Caco-2 (cell line): ENCODE measurements at places on chromosomes 2 and 18.
A peak's percentile ranks its signal among the peaks of the same experiment; 100 is the strongest.

DNA sequence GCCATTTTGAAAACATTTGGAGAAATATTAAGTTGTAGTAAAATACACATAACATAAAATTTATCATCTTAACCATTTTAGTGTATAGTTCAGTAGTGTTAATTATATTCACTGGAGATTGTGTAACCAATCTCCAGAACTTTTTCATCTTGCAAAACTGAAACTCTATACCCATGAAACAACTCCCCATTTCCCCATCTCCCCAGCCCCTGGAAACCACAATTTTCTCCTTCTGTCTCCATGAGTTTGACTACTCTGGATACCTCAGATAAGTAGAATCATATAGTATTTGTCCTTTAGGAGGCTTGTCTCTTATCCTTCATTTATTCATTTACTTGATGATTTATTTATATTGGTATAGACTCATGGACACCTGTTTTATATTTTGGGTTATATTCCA is 392.9 kb downstream of the SETBP1 start:
- no peak overlapping the region for H3K27ac ChIP-seq
- H3K27me3 ChIP-seq, result no peaks in the 10 kb centered on the region
- no peak for DNase-seq
- no peaks in the 10 kb centered on the region for H3K36me3 ChIP-seq
- H3K4me1 ChIP-seq, result no peaks in the 10 kb centered on the region

GRCh38 chr2:232525791-232526371 is at the start of gene CHRND:
Gene CHRND (plus strand): TSS chr2:232526160. CDS start chr2:232526216, 56 bp downstream.
- no peak within 1 kb of the TSS for H3K4me3 ChIP-seq
- H3K4me1 ChIP-seq, result no peaks in the 10 kb centered on the region
- H3K36me3 ChIP-seq, result no peaks in the 10 kb centered on the region
- no peaks in the 10 kb centered on the region for H3K27me3 ChIP-seq
- no peak for DNase-seq

- H3K4me1 ChIP-seq, result no peaks in the 10 kb centered on the region
- H3K36me3 ChIP-seq, result no peaks in the 10 kb centered on the region
- no peak overlapping the region for H3K4me3 ChIP-seq
- no peaks in the 10 kb centered on the region for H3K27me3 ChIP-seq
- no peak for DNase-seq
Measured at GRCh38 chr2:237503201-237503600, 16.1 kb downstream of the MLPH start.

DNA sequence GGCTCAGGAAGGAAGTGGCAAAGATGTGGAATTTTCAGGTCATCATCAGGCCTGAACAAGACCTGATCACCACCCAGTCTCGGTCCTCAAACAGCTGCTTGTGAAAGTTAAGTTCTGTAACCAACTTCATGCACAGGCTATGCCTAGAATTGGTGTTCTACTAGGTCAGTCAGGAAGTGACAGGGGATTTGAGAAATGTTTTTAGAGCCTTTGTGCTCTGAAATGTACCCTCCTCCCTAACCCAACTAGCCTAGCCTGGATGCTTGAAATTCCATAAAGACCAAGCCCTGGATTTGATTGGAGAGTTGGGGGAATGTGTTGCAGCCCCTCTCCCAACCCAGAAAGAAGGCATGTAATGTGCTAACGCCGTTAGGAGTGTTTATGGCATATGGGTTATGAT is 63.3 kb downstream of the TGOLN2 start:
- H3K4me3 ChIP-seq, result no peak overlapping the region
- DNase-seq, result peak; percentile 65
- H3K27ac ChIP-seq, result peak overlapping the region; percentile 96
- no peaks in the 10 kb centered on the region for H3K36me3 ChIP-seq
- H3K4me1 ChIP-seq, result peaks cover 62% of the 10 kb centered on the region
- H3K27me3 ChIP-seq, result no peaks in the 10 kb centered on the region

- H3K27me3 ChIP-seq, result no peaks in the 10 kb centered on the region
- no peaks in the 10 kb centered on the region for H3K36me3 ChIP-seq
- no peak overlapping the region for H3K27ac ChIP-seq
- peak; percentile 63 for DNase-seq
Measured at GRCh38 chr2:181660181-181660580, 3.3 kb upstream of the CERKL start.

GRCh38 chr18:45066886-45067285 is 386.2 kb downstream of the SETBP1 start:
- DNase-seq, result no peak
- H3K27ac ChIP-seq, result no peak overlapping the region
- no peaks in the 10 kb centered on the region for H3K36me3 ChIP-seq
- no peaks in the 10 kb centered on the region for H3K27me3 ChIP-seq
- H3K4me1 ChIP-seq, result no peaks in the 10 kb centered on the region

DNA sequence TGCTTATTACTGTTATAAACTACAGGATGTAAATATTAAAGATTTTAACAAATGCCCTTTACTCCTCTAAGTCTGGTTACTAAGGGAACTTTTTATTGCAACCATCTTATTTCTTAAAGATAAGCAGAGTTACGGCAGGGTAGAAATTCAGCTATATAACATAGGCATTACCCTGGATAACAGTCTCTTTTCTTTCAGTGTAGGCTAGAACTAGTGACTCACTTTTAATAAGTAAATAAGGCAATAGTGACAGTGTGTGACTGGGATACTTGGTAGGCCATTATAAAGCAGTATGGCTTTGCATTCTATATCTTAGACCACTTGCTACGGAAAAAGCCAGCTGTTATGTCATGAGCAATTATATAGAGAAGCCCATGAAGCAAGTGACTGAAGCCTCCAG is 1041.0 kb upstream of the NRXN1 start:
- H3K27me3 ChIP-seq, result no peaks in the 10 kb centered on the region
- H3K4me3 ChIP-seq, result no peak overlapping the region
- no peaks in the 10 kb centered on the region for H3K36me3 ChIP-seq
- H3K27ac ChIP-seq, result no peak overlapping the region
- H3K4me1 ChIP-seq, result no peaks in the 10 kb centered on the region
